ENCODE measurements at places on chromosomes 7 and 10. TPM values are rescaled to one million over a fixed set of nuclear protein-coding genes. Genes with fewer than 3 reads are reported as not detected.

GPR158 gene
- total RNA-seq: 0.23 TPM

GPR15LG gene
- not detected for total RNA-seq

PDK4 gene
- 0.15 TPM for total RNA-seq

ATP5F1C gene
- 227 TPM for total RNA-seq

SUMF2 gene
- 185 TPM for total RNA-seq
